ENCODE measurements at places on chromosomes 3 and 15.

GRCh38 chr15:42704492-42704926 is 32.4 kb downstream of the CDAN1 start:
- DNase-seq = peak; percentile 39

DNA sequence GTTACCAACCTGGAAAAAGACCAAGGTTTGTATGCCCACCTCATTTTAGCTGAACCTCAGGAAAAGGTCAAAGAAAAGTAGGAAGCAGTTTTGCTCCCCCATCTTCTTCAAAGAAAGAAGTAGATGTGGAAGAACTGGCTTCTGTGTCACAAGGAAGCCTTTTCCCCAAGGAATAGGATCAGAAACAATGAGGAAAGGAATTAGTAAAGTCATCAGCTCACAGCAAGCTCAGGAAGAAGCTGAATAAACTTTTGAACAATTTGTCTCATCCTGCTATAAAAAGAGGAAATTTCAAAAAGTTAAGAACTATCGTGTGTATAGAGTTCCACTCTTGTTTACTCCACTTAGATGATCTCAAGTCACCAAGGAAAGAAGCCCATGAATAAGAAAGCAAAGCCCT is 174.2 kb downstream of the PDE8A start:
- no peak for DNase-seq

DNA sequence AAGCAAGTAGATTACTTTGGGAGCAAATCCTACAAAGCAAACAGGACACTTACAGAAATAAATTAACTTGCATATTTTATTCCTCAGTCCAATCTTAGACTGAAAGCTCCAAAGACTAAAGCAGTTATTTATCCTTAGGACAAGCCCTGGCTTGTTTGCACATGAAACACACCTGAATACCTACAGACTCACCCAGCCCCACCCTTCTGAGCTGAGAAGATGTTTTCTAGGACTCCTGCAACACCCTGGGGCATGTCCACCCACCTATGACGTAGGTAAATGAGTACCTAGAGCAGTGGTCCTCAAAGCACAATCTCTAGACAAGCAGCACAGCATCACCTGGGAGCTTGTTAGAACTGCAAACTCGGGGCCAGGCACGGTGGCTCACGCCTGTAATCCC is 80.8 kb downstream of the ANXA2 start:
- no peak for DNase-seq

- no peak for DNase-seq
These were observed 115.7 kb downstream of the ADAMTS17 start for GRCh38 chr15:100226107-100226506.

DNA sequence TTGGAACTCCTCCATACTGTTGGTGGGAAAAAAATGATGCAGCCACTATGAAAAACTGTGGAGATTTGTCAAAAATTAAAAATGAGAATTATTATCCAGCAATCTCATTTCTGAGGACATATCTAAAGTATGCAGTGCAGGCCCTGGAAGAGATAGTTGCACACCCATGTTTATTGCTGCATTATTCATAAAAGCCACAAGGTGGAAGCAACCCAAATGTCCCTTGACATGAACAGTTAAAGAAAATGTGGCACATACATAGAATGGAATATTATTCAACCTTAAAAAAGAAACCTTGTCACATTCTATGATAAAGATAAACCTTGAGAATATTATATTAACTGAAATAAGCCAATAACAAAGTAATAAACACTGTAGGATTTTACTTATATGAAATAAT is 80.9 kb upstream of the ARHGEF26 start:
- DNase-seq = no peak

- no peak for DNase-seq
These were observed 397.6 kb downstream of the GBE1 start for GRCh38 chr3:81363816-81364215.

DNA sequence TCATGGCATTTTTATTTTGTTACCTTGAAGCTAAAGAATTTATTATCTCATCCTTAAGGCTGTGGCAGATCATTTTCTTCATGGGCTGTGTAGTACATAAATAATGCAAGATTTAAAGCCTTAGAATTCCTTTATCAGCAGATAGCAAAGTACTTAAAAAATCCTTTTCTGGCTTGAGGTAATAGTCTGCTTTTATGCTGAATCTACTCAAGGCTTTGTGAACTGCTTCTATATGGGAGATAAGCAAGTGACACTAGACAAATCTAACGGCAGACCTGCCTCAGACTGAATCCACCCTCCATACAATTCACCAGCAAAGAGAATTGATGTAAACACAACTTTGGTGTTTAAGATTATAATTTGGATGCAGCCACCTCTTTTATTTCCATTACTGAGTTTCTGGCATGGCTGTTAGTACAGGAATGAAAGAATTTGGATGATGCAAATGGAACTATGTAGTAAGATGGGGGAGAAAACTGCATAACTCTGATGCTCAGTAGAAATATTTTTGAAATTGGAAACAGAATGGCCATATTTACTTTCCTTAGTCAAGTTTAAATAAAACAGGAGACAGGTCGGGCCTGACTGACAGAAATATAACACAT is 1121.5 kb downstream of the NAALADL2 start:
- no peak for DNase-seq

All from stromal cell of bone marrow (primary cell).